ENCODE measurements at places on chromosomes 6 and 20.

- H3K27me3 ChIP-seq = no peaks in the 10 kb centered on the region
- H3K4me3 ChIP-seq = peak overlapping the region; percentile 85
- peaks cover 19% of the 10 kb centered on the region for H3K4me1 ChIP-seq
- no peaks in the 10 kb centered on the region for H3K36me3 ChIP-seq
- no peak overlapping the region for H3K27ac ChIP-seq
These were observed 1.5 kb upstream of the GMEB2 start for GRCh38 chr20:63628246-63628975.

- DNase-seq = no peak
- H3K4me1 ChIP-seq = no peaks in the 10 kb centered on the region
- no peak overlapping the region for H3K27ac ChIP-seq
- H3K36me3 ChIP-seq = no peaks in the 10 kb centered on the region
These were observed 138.1 kb upstream of the PTPN1 start for GRCh38 chr20:50371878-50372769.

GRCh38 chr20:47262365-47263013, 94.0 kb downstream of the ZMYND8 start:
- H3K4me1 ChIP-seq = peaks cover 68% of the 10 kb centered on the region
- peak overlapping the region; percentile 58 for H3K4me3 ChIP-seq
- peaks cover 41% of the 10 kb centered on the region for H3K36me3 ChIP-seq
- no peaks in the 10 kb centered on the region for H3K27me3 ChIP-seq
- DNase-seq = peak; percentile 92
- peak overlapping the region; percentile 97 for H3K27ac ChIP-seq

- H3K27me3 ChIP-seq = no peaks in the 10 kb centered on the region
- DNase-seq = no peak
- no peaks in the 10 kb centered on the region for H3K4me1 ChIP-seq
- H3K4me3 ChIP-seq = no peak overlapping the region
- H3K27ac ChIP-seq = no peak overlapping the region
- H3K36me3 ChIP-seq = no peaks in the 10 kb centered on the region
These were observed 207.2 kb upstream of the ZNF184 start for GRCh38 chr6:27679964-27680694.

DNA sequence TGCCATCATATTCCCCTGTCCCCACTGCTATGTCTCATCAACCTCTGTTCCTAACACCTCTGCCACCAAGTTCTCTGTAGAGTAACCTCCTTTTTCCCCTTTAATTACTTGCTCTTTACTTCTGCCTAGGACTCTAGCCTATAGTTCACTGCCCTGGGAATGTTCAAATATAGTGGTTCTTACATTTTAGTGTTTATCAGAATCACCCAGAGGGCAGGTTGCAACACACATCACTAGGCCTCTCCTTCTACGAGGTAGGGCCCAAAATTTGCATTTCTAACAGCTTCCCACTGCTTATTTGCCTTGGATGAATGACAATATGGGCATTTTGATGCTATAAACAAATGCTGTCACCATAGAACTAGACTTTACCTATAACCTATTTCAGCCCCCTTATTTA, 23.1 kb upstream of the C6orf141 start:
- no peak overlapping the region for H3K4me3 ChIP-seq
- no peaks in the 10 kb centered on the region for H3K4me1 ChIP-seq
- DNase-seq = no peak
- H3K27me3 ChIP-seq = no peaks in the 10 kb centered on the region
- H3K36me3 ChIP-seq = no peaks in the 10 kb centered on the region

DNA sequence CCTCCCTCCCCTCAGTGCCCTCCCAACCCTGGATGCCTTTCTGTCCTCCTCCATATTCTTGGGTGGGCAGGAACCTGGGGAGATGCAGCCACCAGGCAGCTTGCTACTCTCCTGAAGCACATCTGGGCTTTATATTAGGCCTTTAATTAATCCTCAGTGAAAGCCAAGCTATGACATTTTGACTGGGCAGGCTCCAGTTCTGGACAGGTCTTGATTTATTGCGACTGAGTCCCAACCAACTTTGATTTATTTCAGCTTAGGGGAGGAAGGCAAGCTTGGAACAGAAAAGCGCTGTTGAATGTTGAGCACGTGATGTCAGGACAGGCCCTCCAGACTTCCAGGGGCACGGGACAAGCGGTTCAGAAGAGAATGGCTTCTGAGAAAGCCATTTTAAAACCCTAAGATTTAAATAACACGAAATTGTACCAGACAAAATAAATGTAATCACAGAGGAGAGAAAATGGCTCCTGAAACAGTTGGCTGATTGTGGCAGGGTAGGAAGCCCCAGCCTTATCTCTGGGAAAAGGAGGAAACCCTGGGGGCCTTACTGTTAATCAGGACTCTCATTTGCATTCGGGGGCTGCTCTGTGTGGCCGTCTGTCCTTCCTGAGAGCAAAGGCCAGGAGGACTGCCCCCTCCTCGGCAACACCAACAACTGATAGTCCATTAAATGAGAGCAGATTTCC, 294.2 kb downstream of the FOXC1 start:
- H3K4me1 ChIP-seq = no peaks in the 10 kb centered on the region
- no peak overlapping the region for H3K27ac ChIP-seq

- no peak overlapping the region for H3K4me3 ChIP-seq
- no peaks in the 10 kb centered on the region for H3K27me3 ChIP-seq
- DNase-seq = no peak
- H3K27ac ChIP-seq = no peak overlapping the region
- no peaks in the 10 kb centered on the region for H3K4me1 ChIP-seq
These were observed 959.9 kb upstream of the FLRT3 start for GRCh38 chr20:15297059-15297875.

- H3K36me3 ChIP-seq = no peaks in the 10 kb centered on the region
- H3K27ac ChIP-seq = no peak overlapping the region
- H3K4me3 ChIP-seq = no peak overlapping the region
- no peak for DNase-seq
- no peaks in the 10 kb centered on the region for H3K27me3 ChIP-seq
- H3K4me1 ChIP-seq = no peaks in the 10 kb centered on the region
These were observed 4.8 kb upstream of the GTF2H4 start for GRCh38 chr6:30903236-30903635.

DNA sequence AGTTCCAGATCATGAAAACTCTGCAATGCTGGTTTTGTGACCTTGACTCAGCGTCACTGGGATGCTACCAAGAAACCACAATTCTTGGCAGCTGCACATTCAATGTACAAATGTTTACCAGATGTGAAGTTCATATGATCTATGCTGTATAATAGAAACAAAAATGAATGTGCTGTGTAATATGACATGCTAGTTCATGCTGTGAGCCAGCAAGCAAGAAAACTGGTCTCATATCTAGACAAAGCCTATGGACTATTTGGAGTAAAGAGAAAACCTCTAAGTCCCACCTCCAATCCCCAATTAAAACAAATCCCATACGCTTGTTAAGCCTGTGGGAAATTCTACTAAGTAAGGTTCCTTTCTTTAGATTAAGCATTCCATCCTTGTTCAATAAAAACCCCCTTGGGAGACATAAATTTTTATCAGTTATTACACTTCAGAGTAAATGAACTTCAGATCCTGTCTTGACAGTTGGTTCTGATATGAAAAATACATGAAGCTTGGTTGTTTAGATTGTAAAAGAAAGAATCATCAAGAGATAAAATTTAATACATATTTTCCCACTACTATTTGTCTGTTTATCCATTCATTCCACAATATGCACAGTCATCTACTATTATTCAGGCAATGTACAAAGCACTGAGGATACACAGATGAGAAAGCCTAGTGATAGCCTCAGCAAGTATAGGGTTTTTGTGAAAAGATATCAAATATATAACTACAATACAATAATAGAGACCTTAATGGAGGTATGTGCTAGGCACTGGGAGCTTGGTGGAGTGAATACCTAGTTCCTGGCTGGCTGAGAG, 20.1 kb downstream of the COL21A1 start:
- no peaks in the 10 kb centered on the region for H3K4me1 ChIP-seq
- H3K27ac ChIP-seq = no peak overlapping the region
- DNase-seq = no peak

- H3K36me3 ChIP-seq = no peaks in the 10 kb centered on the region
- no peak overlapping the region for H3K4me3 ChIP-seq
- H3K27ac ChIP-seq = no peak overlapping the region
- H3K4me1 ChIP-seq = no peaks in the 10 kb centered on the region
- DNase-seq = no peak
These were observed 535.8 kb downstream of the TENT5A start for GRCh38 chr6:81216668-81217067.

DNA sequence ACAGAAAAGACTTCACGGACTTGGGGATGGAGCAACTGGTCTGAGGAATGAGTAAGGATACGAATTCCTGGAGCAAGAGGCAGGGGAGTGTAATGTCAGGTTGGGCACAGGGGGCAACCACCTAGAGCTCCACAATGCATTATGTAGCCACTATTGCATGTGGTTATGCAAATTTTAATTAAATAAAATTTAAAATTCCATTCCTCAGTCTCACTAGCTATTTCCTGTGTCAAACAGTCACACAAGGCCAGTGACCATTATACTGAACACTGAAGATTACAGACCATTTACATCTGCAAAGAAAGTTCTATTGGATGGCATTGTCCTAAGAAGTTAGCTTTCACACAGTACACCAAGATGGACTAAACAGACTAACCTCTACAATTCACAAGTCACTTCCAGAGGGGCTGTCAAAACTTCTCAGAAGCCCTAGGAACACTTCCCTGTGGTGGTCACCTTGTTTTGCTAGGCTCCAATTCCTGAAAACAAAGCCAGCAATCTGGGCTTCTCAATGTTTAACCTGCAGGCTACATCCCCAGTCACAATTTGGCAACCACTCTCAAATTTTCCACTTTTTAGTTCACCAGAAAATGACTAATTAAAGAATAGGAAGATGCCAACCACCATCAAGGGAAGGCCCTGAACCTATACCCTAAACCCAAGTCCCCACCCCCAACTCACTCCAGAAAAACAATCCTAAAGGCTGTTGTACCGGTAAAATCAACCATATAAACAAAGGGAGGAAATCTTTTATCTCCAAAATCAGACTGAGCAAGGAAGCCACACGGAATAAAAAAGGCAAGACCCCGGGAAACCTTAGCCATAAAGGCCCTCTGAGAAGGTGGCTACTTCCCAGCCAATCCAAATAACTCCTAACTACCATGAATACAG, 34.2 kb upstream of the C20orf203 start:
- no peaks in the 10 kb centered on the region for H3K36me3 ChIP-seq
- DNase-seq = no peak
- no peaks in the 10 kb centered on the region for H3K27me3 ChIP-seq
- H3K27ac ChIP-seq = no peak overlapping the region
- no peaks in the 10 kb centered on the region for H3K4me1 ChIP-seq
- H3K4me3 ChIP-seq = no peak overlapping the region

DNA sequence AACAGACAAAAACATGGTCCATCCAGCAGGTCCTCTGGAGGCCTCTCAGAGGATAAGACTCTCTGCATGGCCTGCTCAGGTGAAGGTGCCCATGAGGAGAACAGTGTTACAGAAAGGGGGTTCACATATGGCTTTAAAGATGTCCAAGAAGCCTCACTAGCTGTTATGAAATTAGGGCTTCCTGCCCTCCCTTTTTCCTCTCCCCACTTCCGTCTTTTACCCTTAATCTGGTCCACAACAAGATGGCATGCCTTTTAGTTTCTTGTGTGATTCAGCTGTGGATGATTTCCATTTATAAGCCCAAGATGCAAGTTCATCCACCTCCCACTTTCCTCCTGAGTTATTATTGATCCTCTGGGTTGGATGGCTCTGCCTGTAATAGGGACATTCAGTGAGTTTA, 14.0 kb downstream of the GCNT2 start:
- H3K4me3 ChIP-seq = peak overlapping the region; percentile 63
- no peaks in the 10 kb centered on the region for H3K36me3 ChIP-seq
- peak overlapping the region; percentile 98 for H3K27ac ChIP-seq
- peak; percentile 85 for DNase-seq
- no peaks in the 10 kb centered on the region for H3K27me3 ChIP-seq

DNA sequence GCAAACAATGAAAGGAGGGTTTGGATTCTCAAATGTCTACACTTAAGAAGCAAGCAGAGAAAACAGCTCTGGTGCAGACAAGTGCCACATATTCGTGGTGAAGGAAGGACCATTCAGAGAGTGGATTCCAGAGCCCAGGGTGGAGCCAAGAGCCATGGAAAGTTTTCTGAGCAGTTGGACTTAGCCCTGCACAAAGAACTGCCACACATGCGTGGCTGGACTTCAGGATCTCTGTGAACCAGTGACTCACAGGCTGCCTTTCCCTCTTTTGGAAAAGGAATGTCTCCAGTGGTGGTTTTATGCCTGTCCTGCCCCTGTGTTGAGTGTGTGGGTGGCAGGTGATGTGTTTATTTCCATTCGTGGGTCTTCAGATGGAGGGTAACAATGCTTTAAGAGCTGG, 489.5 kb downstream of the CDH26 start:
- no peaks in the 10 kb centered on the region for H3K36me3 ChIP-seq
- H3K4me1 ChIP-seq = no peaks in the 10 kb centered on the region
- DNase-seq = no peak
- no peak overlapping the region for H3K4me3 ChIP-seq
- no peak overlapping the region for H3K27ac ChIP-seq

DNA sequence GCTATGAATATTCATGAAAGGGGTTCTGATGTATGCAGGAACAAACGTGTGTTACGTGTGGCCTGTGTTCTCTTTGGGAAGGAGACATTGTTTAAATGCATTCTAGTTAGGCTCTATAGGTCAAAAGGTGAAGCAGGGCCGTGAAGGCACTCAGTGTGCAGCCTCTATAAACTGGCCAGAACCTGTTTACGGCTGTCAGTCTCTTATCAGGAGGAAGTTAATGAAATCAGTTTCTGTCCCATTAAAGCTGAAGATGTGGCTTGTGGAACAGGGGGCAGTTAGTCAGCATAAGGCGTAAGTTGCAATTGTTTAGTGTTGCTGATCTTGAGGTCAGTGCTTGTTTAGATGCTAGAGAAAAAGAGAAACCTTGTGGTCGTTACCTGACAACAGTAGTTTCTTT, 111.5 kb upstream of the KCNG1 start:
- H3K4me1 ChIP-seq = peaks cover 4% of the 10 kb centered on the region
- no peaks in the 10 kb centered on the region for H3K36me3 ChIP-seq
- H3K27ac ChIP-seq = no peak overlapping the region
- no peak overlapping the region for H3K4me3 ChIP-seq
- H3K27me3 ChIP-seq = no peaks in the 10 kb centered on the region
